ENCODE measurements at places on chromosomes 5 and 9.
A peak's percentile ranks its signal among the peaks of the same experiment; 100 is the strongest.

DNA sequence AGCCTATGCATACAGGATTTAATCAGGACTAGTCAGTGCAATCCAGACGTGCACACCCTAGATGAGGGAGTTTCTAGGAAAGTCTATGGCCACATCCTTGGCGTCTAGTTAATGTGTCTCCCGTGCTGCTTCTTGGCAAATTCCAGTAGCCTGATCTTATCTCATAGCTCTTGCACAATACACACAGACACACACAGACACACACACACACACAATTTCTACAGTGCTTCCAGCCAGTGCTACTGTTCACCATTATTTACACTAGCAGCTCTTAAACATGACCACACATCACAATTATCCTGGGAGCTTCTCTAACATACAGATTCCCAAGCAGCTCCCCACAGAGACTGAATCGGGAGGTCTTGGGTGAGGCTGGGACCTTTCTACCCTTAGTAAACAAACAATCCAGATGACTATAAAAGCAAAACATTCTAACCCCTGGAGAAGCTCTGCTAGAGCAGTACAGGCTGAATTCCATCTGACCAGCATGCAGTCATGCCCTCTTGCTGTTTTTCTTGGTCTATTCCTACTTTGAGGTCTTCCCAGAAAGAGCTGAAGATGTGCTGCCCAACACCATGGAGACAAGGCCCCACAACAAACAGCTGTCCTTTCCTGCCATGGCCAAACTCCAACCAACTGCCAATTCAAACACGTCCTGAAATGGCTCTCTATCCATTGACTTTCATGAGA is 236.6 kb downstream of the DEPDC1B start:
- no peak overlapping the region for H3K27ac ChIP-seq
- no peaks in the 10 kb centered on the region for H3K36me3 ChIP-seq
- H3K4me1 ChIP-seq: no peaks in the 10 kb centered on the region

DNA sequence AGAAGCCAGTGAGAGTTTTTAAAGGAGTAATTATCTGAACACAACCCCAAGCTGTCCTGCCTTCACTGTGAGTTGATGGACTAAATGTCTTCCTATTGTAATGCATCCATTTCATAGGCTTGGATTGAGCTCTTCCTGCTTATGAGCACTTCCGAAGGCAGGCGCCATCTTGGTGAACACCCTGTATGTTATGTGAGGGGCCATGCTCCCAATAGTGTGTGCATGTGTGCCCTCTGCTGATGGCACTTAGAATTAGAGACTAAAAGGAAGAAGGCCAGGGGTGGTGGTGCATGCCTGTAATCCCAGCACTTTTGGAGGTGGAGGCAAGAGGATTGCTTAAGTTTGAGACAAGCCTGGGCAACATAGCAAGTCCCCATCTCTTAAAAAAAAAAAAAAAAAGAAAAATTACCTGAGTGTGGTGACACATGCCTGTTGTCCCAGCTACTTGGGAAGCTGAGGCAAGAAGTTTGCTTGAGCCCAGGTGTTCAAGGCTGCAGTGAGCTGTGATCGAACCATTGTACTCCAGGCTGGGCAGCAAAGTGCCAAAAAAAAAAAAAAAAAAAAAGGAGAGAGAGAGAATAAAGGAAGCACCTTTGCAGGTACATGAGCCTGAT is 65.0 kb downstream of the C9orf152 start:
- no peaks in the 10 kb centered on the region for H3K27me3 ChIP-seq
- no peak overlapping the region for H3K4me3 ChIP-seq
- peaks cover 69% of the 10 kb centered on the region for H3K4me1 ChIP-seq
- no peak for DNase-seq
- H3K27ac ChIP-seq: peak overlapping the region; percentile 48

- no peaks in the 10 kb centered on the region for H3K36me3 ChIP-seq
- no peaks in the 10 kb centered on the region for H3K27me3 ChIP-seq
- no peak overlapping the region for H3K27ac ChIP-seq
- DNase-seq: no peak
- H3K4me1 ChIP-seq: no peaks in the 10 kb centered on the region
- no peak overlapping the region for H3K4me3 ChIP-seq
Measured at GRCh38 chr5:159601216-159601615, 270.9 kb upstream of the IL12B start.

GRCh38 chr5:181124526-181124925 is 6.4 kb downstream of the OR2V1 start:
- H3K27ac ChIP-seq: no peak overlapping the region
- H3K4me1 ChIP-seq: no peaks in the 10 kb centered on the region
- no peaks in the 10 kb centered on the region for H3K36me3 ChIP-seq
- peak; percentile 21 for DNase-seq
- no peaks in the 10 kb centered on the region for H3K27me3 ChIP-seq

DNA sequence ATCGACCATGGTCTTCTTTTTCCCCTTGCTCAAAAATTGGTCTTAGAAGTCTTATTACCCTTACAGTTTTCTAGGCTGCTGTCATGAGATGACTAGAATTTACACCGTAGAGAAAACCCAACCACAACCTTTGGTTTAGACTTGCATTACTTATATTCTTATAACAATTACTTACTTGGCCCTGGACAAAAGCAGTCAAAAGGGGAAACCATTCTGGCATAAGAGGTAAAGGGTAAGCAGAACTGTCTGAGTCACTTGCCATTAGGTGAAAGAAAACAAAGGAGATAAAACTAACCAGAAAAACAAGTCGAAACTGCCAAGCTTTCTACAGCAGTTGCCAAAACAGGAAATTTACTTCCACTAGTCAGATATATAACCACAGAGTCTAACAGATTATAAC is 17.9 kb downstream of the TMEM245 start:
- DNase-seq: no peak
- no peaks in the 10 kb centered on the region for H3K27me3 ChIP-seq
- H3K4me1 ChIP-seq: no peaks in the 10 kb centered on the region
- no peak overlapping the region for H3K4me3 ChIP-seq
- H3K27ac ChIP-seq: peak overlapping the region; percentile 78
